Mucosa of gallbladder (tissue), 1 donor: ENCODE measurements at places on chromosomes 3 and 15.

DNA sequence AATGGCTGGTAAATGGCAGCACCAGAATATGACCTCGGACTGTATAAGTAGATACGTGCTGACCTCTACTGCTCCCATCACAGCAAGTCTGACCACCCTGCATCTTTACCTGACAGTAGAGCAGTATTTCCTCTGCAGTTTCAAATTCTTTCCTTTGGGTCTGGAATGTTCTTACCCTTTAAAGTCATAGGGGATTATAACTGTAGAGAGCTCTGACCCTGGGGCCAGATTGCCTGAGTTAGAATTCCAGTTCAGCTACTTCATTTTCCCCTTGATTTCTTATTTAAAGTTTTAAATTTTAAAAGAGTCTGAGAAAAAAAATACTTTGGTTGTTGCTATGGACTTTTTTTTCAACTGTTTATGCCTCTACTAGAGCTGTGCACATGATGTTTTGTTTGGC lies 237.7 kb downstream of the NR1D2 start:
- no peak for DNase-seq

GRCh38 chr3:123385981-123386380 lies 62.9 kb downstream of the ADCY5 start:
- DNase-seq = no peak

- no peak for DNase-seq
Measured at GRCh38 chr3:134809427-134810051, 14.5 kb downstream of the EPHB1 start.

DNA sequence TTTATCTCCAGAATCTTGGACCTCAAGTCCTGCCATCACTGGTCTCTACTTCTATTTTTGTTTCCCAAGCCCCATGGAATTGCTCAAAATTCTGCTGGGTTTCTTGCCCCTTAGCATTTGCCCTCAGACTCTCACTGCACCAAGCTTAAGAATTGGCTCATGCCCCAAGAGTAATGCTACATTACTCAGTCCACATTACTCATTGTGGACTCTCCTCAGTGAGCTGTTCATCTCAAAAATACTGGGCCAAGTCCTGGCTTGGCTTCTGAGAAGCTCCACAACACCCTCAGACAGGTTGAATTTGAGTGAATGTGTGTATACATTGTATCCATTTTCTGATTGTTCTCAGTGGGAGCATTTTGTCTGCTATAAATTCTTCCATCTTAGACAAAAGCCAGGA lies 364.4 kb upstream of the ARHGEF26 start:
- DNase-seq = no peak

- DNase-seq = no peak
Measured at GRCh38 chr15:60006203-60006862, 2.2 kb downstream of the FOXB1 start.

DNA sequence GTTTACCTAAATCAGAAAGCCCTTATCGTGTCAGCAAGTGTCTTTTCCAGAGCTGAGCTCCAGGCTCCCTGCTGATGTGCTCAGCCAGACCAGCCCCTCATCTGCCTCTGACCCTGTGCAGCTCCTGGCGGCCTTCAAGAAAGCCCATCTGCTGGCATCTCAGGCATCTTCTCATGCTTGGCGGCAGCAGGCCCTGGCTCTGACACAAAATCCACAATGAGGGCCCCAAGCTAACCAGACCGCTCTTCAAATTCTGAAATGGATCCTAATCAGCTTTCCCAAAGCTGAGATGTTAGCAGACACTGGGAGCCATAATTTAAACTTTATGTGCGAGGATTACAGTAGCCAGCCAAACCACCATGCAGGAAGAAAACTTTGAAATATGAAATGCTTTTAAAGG lies 50.8 kb upstream of the CTDSPL start:
- DNase-seq = no peak
